ENCODE measurements at places on chromosomes 5 and 9. TPM values are rescaled to one million over a fixed set of nuclear protein-coding genes. Genes with fewer than 3 reads are reported as not detected.

- DNase-seq, result no peak
Measured at GRCh38 chr5:124936626-124936933, 190.1 kb upstream of the ZNF608 start.

The CDH9 gene
- not detected for total RNA-seq

- DNase-seq, result no peak
Measured at GRCh38 chr9:136083558-136084062, 11.5 kb downstream of the NACC2 start.

DNA sequence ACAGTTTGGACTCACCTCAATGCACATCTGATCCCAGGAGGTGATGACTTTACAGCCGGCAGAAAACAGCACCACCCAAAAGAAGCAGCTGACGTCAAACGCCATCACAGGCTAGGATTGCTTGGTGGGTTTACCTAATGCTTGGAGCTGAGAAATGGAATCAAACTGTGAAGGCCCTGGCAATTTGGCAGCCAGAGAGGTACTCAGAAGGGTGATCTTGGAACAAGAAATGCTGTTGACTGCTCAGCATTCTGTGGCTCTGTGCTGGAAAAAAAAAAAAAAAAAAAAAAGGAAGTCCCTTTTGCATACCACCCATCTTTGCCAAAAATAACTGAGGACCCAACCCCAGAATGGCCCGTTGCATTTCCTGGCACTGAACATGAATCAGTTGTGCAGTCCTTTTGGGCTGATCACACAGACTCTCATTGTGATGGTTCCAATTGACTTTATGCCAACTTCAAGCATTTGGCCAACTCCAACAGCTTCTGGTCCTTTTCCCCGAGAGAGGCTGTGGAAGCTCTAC lies at the start of gene CD180:
Gene CD180, minus strand, starts transcription at position 263 of the 523 bp plus-strand sequence. Its CDS starts 158 bp downstream, at position 105.
- DNase-seq, result no peak

GRCh38 chr5:140020601-140021177 lies 22.4 kb downstream of the NRG2 start:
- no peak for DNase-seq

DNA sequence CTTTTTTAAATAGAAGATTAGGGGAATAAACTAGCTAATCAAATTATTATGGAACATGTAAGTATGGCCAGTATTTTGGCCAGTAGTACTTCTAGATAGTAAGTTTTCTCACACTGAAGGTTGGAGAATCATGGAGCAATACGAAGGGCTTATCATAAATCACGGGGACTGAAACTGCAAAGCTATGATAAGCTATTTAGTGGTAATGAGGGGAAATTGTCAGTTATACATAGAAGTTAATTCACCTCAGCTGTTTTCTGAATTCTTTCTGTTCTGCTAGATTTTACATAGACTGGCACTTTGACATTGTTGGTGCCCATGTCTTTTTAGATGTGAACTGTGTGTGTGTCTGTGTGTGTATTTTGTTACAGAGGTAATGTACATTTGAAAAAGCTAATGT lies 34.5 kb upstream of the FAM151B start:
- DNase-seq, result no peak

DNA sequence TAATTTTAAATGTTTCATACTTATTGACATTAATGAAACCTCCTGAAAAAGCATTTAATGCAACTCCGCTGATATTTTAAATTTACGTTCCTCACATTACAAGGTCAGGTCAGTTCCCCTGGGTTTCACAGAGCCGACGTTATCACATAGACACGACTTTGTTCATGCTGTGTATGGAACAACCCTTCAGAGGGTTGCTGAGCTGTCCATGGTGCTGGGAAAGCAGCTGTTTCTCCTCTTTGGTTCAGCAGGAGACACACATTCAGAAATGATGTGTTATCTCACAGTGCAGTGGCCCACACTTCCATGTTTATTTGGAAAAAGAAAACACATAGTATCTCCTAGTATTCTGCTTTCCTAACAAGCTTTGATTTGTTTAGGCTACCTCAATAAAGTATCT lies 53.5 kb downstream of the PPP2R2B start:
- DNase-seq, result no peak

- DNase-seq, result no peak
Measured at GRCh38 chr9:132789719-132790118, 88.4 kb downstream of the AK8 start.
